ENCODE measurements at places on chromosomes 13 and 19. TPM values are rescaled to one million over a fixed set of nuclear protein-coding genes. Genes with fewer than 3 reads are reported as not detected.

Gene CGB8
- total RNA-seq: not detected

Gene ATXN8OS
- not detected for total RNA-seq

Gene IRGC
- total RNA-seq: not detected

Gene METTL21C
- not detected for total RNA-seq

Gene MCEMP1
- total RNA-seq: not detected

Gene ZNF417
- total RNA-seq: 28.1 TPM

Gene ANGPTL8
- not detected for total RNA-seq

Gene LRRC8E
- 12.5 TPM for total RNA-seq

Gene ZNF83
- 35.8 TPM for total RNA-seq

Gene FFAR2
- total RNA-seq: not detected

All from stomach (tissue), 19 donors.